Chondrocyte (in vitro differentiated cells): ENCODE measurements at places on chromosomes 6 and 20. TPM values are rescaled to one million over a fixed set of nuclear protein-coding genes. Genes with fewer than 3 reads are reported as not detected.

GRCh38 chr20:2164966-2165365 is 63.3 kb downstream of the STK35 start:
- H3K27me3 ChIP-seq = peaks cover 6% of the 10 kb centered on the region
- no peak for DNase-seq
- H3K36me3 ChIP-seq = no peaks in the 10 kb centered on the region

DNA sequence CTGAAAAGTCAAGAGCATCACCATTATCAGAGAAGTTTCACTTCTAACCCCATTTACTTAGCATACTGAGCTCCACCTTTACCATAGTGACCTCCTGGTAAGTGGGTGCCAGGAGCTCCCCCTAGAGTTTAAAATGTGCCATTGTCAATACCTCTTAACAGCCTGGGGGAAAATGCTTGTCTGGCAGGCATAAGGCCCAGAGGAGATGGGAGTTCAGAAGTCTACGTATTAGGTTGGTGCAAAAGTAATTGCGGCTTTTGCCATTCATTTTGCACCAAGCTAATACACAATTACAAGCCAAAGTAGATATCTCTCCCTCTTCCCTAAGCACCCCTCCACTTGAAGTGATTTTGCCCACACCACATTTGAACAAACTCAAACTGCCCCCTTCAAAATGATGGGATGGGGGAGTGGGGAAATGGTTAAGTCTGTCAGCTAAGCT is 919.0 kb downstream of the KIF16B start:
- H3K36me3 ChIP-seq = no peaks in the 10 kb centered on the region
- no peak for DNase-seq
- no peaks in the 10 kb centered on the region for H3K27me3 ChIP-seq
- H3K4me1 ChIP-seq = peaks cover 33% of the 10 kb centered on the region
- H3K4me3 ChIP-seq = no peak overlapping the region
- H3K27ac ChIP-seq = no peak overlapping the region

Gene SIRPG
- not detected in 3 replicates for total RNA-seq

DNA sequence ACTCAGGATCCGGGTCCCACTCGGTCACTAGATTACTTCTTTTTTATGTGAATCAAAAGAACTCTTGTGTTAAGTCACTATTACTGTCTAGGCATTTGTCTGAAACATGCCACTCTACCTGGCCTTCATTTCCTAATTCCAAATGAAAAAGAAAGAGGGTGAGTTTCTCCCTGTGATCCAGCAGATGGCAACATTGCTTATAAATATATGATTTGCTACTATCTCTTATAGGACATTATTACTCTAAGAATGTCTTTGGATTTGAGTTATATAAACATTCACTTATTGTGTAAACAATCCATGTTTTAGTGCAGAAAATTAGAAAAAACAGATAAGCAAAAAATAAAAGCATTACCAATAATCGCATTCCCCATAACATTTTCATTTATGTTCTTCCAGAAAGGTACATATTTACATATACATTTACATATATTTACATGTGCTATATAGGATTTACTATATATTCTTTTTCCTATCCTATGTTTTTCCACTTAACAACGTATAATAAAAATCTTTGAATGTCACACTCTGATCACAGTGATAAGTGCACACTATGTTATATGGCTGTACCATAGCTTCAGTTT is 66.9 kb downstream of the FAXC start:
- peaks cover 4% of the 10 kb centered on the region for H3K36me3 ChIP-seq
- H3K4me1 ChIP-seq = no peaks in the 10 kb centered on the region
- H3K4me3 ChIP-seq = no peak overlapping the region
- no peak for DNase-seq
- no peak overlapping the region for H3K27ac ChIP-seq

DNA sequence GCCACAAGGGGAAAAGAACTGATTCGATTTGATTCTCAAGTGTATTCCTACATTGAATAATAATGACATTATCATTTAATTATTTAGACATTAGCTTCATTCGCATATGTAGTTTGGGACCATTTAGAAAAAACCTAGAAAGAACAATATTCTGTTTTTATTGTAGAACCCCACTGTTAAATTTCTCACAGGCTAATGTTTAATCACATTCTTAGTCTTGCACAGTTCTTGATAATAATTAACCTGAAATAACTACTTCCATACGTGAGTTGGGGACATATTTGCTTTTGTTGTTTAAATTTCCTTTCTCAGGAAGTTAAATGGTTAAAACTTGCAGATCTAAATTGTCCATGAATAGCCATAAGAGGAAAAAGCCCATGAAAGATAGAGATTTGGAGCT is 275.2 kb downstream of the TFAP2B start:
- H3K36me3 ChIP-seq = peaks cover 6% of the 10 kb centered on the region
- H3K27ac ChIP-seq = no peak overlapping the region
- H3K4me3 ChIP-seq = no peak overlapping the region
- H3K27me3 ChIP-seq = no peaks in the 10 kb centered on the region

GRCh38 chr20:20409331-20409730 is 41.4 kb downstream of the INSM1 start:
- H3K27me3 ChIP-seq = no peaks in the 10 kb centered on the region
- H3K27ac ChIP-seq = no peak overlapping the region

Gene C6orf163
- 1.2 to 3.3 TPM (median 1.7 TPM) in 3 replicates for total RNA-seq
